ENCODE measurements at places on chromosomes 6 and 20. TPM values are rescaled to one million over a fixed set of nuclear protein-coding genes. Genes with fewer than 3 reads are reported as not detected.
A peak's percentile ranks its signal among the peaks of the same experiment; 100 is the strongest.

DNA sequence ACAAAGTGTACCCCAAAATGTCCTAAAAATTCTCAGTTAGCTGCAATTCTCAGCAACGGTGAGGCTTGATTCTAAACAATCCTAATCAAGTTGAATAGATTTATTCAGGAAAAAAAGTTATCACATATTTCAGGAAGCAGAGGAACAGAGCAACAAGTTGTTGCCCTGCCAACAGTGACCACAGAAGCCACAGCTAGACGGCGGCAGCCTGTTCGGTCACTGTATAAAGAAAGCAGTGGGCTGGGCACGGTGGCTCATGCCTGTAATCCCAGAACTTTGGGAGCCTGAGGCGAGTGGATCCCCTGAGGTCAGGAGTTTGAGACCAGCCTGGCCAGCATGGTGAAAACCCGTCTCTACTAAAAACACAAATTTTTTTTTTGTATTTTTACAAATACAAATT is 171.2 kb upstream of the BMP5 start:
- peak; percentile 94 for DNase-seq

- DNase-seq: no peak
These were observed 251.4 kb downstream of the DLL1 start for GRCh38 chr6:170039156-170040114.

DNA sequence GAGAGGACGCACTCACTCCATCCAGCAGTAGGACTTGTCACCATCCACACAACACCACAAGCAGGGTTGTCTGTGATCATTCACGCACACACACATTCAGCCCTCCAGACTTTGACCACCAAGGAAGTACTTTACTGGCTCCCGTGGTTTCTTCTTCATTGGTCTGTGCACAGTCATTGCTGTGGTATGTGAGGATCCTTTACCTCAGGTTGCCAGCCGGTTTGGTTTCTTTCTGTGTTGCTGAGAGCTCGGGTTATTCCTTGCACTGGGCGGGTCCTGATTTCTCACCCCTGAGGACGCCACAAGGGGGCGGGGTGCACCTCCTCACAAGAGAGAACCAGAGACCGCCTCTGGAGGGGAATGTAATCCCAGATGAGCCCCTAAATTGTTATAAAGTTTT is 11.2 kb downstream of the SLC35A1 start:
- no peak for DNase-seq

DNA sequence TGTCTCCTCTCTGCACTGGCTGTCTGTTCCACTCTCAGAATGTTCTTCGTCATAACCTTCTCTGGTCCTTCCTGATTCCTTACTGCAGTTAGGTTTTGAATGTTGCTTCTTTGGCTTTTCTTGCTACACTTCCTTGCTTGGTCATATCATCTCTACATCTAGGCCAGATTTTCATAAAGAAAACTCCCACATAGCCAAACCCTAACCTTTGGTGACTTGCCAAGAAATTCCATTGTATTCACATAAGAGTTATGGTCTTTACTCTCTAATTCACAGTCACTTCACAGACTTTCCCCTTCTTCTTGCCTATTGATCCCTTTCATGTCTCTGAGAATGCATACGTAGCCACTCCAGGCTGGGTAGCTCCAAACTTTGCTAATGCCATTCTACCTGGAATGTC is 41.9 kb upstream of the SIM1 start:
- peak; percentile 66 for DNase-seq

GRCh38 chr6:134533991-134534390 is 216.1 kb upstream of the SGK1 start:
- no peak for DNase-seq

- no peak for DNase-seq
These were observed 37.9 kb downstream of the ZC3H12D start for GRCh38 chr6:149446791-149447376.

DNA sequence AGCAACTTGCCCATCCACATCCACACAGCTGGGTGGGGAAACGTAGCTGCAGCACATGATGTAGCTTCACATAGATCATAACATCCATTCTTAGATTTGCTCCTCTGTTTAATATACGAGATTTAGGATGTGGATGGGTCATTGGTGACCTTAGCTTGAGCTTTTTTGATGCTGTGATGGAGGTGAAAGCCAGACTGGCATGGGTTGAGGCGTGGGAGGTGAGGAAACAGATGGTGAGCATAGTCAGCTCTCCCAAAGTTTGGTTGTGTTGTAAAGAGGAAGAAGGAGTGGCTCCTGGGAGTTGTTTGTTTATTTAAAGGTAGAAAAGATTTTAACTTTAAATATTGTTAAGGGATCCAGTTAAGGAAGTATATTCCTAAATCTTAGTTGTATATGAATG is 5.3 kb downstream of the ARFGEF2 start:
- DNase-seq: peak; percentile 85

The TFAP2C gene
- not detected for total RNA-seq

The GTSF1L gene
- total RNA-seq: not detected

The F13A1 gene
- not detected for total RNA-seq

The IL17A gene
- not detected for total RNA-seq

Measured in endothelial cell of umbilical vein (primary cell).